Amniotic stem cell (primary cell): ENCODE measurements at places on chromosomes 2 and 18.

GRCh38 chr18:36360256-36360909 is 62.9 kb downstream of the FHOD3 start:
- DNase-seq: no peak

DNA sequence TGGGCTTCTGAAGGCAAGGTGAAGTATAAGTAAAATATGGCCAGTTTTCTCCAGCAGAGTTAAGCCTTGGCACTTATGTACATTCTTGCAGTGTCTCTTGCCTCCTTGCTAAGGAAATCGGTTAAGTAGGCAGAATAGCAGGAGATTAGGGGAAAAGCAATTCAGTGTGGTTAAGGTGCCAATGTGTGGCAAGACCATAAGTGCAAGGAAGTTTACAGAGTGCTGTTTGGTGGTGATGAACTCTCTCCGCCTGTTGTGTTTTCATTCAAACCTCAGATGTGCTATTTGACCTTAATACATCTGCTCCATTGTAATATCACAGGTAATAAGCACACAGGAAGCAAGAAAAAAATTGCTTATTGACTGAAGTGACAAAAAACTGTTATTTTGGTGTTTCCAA is 156.1 kb downstream of the MGAT5 start:
- no peak for DNase-seq

DNA sequence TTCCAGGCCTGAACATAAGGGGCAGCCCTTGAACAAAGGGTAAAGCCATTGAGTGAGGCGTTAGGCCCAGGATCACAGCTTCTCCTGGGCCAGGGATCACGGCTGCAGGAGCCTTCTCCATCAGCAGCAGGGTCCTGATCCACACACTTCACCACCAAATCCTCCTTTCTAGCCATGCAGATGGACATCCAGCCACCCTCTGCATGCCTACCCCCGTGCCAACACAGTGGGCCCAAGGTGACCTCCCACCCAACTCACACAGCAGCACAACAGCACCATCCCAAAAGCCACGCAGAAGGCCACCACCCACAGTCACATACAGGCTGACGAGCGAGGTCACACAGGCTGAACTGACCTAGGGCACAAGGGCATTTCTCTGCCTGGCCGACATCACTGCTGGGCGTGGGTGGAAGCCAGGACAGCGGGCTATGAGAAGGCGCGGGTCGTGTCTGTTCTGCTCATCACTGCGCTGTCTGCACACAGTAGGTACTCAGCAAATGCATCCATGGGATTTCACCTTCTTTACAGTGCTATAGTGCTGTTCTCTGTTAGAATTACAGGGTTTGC is 31.2 kb downstream of the TFCP2L1 start:
- no peak for DNase-seq

GRCh38 chr2:239912171-239912937 is 112.8 kb downstream of the NDUFA10 start:
- no peak for DNase-seq

DNA sequence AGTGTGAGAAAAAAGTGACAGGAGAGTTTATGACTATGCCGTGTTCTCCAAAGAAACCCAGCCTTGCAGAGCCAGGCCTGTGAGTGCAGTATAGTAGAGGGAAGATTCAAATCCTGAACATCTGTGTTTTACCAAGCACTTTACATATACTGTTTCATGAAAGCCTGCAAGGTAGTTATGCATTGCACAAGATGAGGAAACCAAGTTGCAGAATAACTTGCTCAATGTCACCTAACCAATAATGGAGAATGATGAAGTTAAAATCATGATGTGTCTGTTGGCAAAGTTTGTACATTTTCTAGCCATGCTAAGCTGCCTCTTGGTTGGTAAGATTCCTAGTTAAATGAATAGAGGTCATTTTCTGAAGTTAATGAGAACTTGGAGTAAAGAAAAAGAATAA is 29.3 kb downstream of the SYT4 start:
- DNase-seq: no peak

DNA sequence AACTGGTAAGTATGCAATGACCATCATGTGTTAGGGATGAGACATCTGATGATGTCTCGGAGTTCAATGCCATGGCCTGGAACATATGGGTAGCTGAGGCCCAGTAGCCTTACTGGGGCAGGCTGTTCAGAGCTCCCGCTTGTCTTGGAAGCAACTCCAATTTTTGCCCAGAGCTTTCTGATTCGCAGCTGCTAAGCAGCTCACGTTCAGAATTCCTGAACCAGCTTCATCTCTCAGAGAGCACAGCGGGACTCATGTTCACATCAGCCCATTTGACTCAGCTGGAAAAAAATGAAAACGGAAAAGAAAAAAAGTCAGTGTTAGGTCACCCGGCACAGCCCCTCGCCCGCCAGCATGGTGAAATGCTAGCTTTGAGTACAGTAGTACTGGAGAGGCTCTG is 16.8 kb upstream of the LRATD1 start:
- no peak for DNase-seq

DNA sequence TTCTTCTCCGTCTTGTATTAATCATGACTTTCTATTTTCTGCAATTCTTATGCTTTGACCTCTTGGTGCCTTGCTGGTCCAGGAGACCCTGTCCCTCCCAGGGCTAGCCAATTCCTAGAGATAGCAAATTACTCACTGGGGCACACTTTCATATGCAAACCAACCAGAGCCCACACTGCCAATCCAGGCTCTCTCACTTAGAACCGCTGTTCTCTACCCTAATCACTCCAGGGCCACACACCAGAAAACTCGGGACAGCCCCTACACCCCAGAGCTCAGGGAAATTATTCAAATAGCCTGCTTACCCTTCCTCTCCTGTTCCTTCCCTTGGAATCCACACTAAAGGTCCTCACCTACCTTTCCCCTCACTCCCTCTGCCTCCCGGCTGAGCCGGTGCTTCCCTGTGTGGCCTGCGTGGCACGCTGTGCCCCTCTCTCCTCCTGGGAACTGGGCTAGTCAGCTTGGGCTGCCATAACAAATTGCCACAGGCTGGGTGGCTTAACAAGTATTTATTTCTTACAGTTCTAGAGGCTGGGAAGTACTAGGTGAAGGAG is 41.7 kb downstream of the VWA3B start:
- DNase-seq: no peak

DNA sequence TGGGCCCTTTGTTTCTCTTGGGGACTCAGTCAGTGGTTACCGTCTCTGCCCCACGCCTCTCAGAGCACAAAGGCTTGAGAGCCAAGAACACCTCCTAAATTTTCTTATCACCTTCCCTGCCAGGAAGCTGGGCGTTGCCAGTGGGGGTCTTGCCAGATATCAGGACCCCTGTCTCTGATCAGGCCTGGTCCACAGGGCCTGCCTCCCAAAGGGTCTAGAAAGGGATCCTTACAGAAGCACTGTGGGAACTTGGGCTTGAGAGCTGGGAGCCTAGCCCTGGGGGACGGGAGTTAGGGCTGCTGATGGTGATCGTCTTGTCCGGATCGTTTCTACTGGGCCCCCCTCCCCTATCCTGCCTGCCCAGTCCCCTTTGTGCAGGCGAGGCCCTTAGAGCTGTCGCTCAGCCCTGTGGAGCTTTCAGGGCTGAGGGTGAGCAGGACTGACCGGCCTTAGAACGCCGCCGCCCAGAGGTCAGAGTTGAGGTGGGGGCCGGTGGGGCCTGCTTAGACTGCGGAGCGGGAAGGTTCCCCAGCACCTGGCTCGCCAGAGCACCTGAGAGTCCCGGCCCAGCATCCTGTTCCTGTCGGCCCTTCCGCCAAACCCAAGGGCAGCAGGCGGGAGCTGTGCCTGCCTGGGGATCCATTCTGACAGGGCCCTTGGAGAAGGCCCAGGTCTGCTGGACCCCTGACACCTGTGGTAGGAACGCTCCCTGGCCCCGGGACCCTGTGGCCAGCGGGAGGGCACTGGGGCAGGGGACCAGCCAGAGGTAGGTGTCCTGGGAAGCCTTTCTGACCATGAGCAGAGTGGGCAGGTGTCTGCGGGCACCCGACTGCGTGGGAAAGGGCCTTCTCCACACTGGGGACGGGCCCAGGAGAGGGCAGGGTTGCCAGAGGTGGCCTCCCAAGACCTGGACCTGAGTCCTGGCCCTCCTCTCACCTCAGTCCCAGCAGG is 956 bp downstream of the ESPNL start:
- DNase-seq: no peak
